Fibroblast of skin of left biceps (primary cell): ENCODE measurements at places on chromosomes 13 and 19.

DNA sequence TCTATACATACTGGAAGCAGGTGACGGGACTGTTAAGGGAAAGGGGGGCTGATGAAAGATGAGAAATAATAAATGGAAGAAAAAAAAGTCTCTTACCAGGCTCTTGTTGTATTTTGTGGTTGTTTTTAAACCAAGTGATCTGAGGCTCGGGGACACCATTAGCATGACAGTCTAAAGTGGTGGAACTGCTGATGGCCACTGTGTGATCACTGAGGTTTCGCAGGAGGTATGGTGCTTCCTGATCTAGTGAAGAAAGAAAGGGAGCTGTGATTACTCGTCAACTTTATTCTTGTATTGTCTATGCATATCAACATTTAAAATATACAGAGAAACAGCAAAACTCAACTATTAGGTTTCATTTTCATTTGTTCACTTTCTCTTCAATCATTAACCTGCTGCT, 110.1 kb downstream of the FLT1 start:
- no peak for DNase-seq

- no peak for DNase-seq
Observed at GRCh38 chr19:39845584-39845932, 621 bp downstream of the FBL start.

DNA sequence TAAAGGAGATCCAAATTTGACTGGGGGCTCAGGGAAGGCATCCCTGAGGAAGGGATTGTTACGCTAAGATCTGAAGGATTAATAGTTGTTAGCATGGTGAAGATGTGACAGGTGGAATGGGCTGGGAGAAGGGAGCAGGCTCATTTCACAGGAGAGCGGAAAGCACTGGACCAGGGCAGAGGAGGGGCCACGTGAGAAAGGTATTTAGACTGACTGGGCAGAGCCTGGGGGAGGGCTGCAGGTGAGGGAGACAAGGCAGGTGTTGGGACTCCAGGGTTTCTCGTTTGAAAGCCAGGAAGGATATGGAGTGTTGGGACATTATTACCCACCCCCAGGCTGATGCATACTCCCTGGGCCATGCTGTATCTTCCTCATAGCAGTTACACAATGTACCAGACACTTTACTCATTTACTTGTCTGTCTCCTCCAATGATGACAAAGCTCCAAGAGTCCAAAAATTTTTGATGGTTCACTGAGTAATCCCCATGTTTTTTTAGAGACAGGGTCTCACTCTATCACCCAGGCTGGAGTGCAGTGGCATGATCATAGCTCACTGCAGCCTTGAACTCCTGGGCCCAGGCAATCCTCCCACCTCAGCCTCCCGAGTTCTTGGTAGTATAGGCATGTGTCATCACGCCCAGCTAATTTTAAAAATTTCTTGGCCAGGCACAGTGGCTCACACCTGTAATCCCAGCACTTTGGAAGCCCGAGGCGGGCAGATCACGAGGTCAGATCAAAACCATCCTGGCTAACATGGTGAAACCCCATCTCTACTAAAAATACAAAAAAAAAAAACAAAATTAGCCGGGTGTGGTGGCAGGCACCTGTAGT, 2.3 kb downstream of the TRAPPC6A start:
- DNase-seq = no peak

DNA sequence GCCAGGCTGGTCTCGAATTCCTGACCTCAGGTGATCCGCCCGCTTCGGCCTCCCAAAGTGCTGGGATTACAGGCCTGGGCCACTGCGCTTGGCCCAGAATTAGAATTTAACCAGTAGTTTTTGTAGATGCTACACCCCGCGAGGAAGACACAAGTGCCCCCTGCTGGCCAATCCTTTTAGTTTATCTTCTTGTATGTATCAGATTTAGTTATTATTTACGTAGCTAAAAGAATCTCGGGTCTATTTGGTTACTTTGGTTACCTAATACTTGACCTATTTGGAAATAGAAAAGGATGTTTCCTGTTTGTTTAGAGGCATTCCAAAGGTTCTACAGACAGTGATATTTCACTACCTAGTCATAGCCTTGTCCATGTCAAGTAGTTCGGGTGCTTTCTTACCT, 22.0 kb downstream of the MUC16 start:
- no peak for DNase-seq

DNA sequence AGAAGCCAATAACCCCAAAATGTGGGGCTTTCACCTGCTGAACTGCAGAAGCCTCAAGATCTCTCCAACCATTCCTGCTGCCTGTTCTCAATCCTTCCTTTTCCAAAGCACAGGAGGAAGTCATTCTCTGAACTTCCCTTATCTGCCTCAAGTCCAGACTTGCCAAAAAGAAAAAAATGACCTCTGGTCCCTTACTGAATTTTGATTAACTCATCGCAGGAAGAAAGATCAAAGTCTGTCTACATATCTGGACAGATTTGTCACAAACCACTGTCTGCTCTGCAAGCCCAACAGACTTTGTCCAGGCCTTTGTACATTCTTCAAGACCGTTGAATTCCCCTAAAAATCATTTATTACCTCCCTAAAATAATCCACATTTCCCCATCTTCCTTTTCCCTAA, 126.5 kb upstream of the NBEA start:
- no peak for DNase-seq

- no peak for DNase-seq
Observed at GRCh38 chr19:47609906-47610894, 1.3 kb downstream of the BICRA start.

DNA sequence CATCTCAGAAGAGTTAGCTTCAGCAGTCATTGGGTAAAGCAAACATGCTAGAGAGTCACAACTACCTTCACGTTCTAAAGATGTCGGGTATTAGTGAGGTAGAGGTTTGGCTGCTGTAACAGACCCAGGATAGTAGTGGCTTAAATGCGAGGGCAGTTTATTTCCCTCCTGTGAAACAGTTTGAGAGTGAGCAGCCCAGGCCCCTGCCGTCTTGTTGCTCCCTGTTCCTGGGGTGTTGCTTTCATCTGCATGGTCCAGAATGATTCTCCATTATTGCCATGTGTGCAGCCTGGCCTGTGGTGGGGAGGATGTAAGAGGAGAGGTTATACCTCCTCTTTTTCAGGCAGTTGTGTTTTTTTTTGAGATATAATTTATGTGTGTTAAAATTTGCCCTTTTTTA, 63.7 kb downstream of the SIPA1L3 start:
- DNase-seq = no peak

DNA sequence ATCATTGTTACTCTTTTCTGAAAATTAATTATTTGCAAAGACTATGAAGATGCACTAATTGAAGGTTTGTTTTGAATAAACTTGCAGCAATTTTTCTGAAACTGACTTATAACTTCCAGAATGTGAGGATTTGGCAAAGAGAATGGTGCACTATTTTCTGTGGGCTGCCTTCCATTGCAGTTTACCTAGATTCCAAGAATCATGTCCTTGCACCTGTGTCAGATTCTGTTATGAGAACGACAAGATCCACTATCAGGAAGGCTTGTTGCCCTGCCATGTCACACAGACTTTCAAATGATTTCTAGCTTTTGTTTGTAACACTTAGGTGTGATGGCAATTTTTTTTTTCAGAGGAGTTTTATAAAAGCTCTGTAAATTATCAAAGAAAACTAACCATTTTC, 5.6 kb upstream of the SLAIN1 start:
- DNase-seq = no peak

DNA sequence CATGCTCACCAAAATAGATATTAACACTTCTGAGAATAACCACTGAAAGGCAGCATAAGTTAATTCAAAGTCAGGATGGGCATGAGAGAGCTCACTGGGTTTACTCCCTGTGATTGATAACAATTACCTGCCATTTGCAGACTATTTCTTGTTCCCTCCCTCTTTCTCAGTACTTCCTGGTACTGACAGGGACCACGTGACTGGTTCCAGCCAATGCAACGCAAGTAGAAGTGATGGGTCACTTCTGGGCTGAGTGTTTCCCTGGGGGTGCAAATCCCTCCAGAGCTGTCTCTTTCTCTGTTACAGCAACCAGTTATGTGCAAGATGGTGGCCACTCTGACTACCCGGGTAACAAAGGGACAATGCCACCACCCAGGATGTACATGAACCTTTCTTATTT, 118.8 kb downstream of the EFNB2 start:
- no peak for DNase-seq

- no peak for DNase-seq
Observed at GRCh38 chr19:7541828-7542443, 6.4 kb downstream of the PNPLA6 start.

GRCh38 chr13:32261567-32261966, 53.6 kb downstream of the ZAR1L start:
- peak; percentile 46 for DNase-seq

DNA sequence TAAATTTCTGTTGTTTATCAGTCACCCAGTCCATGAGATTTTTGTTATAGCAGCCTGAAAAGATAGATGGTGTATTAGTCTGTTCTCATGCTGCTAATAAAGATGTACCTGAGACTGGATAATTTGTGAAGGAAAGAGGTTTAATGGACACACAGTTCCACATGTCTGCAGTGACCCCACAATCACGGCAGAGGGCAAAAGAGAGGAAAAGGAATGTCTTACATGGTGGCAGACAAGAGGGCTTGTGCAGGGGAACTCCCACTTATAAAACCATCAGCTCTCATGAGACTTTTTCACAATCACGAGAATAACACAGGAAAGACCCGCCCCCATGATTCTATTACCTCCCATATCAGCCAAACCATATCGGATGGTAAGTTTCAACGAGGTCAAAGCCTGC, 309.2 kb downstream of the LIG4 start:
- no peak for DNase-seq

- no peak for DNase-seq
Observed at GRCh38 chr19:52703917-52704316, 30.9 kb downstream of the ZNF611 start.

- no peak for DNase-seq
Observed at GRCh38 chr13:88586263-88586662, 915.1 kb downstream of the SLITRK5 start.

DNA sequence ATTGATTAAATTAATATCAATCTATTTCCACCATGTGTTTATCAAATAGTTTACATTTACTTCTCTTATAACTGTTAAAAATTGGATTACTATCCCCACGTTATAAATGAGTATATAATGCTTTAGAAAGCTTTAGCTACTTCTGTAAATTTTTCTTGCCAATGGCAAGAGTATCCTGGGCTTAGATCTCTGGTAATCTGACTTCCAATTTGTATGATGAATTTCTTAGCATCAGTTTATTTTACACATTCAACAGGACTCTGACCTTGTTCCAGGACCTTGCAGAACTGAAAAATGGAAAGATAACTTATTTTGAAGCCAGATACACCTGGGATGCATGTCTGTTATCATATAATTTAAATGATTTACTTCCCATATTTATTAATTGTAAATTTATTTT, 2759.4 kb downstream of the PCDH9 start:
- DNase-seq = no peak

DNA sequence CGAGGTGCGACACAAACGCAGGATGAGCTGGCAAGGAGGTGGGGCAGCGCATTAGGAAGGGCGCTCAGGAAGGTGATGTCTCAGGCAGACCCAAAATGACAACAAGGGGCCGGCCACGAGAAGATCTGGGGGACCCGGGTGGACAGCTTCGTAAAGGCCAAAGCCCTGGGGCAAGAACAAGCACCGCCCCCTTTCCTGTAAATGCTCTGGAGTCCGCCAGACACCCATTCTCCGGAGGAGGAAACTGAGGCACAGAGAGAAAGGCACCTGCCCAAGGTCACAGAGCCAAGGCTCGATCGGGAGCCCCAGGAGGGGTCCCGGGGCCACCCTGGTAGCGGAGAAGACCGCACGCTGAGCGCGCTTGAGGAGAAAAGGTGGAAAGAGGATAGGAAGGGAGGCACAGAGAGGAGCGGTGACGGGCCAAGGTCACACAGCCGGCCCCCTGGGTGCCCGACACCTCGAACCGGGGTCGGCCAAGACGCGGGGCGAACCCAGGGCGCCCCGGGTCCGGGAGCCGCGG, 571 bp downstream of the SAFB2 start:
- no peak for DNase-seq

- no peak for DNase-seq
Observed at GRCh38 chr13:109091249-109091648, 461.8 kb downstream of the MYO16 start.

DNA sequence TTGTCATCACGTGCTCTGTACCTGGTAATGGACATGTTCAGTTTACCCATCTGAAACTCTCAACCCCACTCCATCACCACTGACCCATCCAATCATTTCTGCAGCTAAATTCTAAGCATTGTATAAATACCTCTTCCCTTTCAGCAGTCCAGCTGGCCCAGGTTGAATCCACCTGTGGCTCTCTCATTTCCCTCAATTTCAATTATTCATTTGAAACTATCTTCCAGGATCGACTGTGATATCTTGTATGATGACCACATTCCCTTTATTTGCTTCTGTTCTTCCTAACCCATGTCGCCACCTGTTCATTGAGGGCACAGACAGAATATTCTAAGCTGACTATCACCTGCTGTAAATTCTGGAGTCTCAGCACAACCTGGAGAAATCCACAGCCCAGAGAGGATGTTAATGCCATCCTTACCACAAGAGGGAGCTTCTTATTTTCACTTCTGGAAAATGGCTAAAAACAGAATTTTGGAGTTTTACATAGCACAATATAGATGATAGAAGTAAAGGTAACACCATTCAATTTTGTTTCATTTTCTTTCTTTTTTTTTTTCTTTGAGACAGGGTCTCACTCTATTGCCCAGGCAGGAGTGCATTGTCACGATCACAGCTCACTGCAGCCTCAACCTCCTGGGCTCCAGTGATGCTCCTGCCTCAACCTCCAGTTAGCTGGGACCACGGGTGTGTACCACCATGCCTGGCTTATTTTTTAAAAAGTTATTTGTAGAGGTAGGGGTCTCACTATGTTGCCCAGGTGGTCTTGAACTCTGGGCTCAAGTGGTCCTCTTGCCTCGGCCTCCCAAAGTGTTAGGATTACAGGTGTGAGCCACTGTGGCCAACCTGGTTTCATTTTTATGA, 38.6 kb downstream of the ZNF823 start:
- DNase-seq = no peak

- no peak for DNase-seq
Observed at GRCh38 chr19:38519168-38519567, 85.7 kb downstream of the RYR1 start.

GRCh38 chr19:9727644-9728043, 40.9 kb downstream of the ZNF846 start:
- DNase-seq = no peak

GRCh38 chr13:43054803-43055802, 31.7 kb downstream of the DNAJC15 start:
- peak; percentile 82 for DNase-seq

DNA sequence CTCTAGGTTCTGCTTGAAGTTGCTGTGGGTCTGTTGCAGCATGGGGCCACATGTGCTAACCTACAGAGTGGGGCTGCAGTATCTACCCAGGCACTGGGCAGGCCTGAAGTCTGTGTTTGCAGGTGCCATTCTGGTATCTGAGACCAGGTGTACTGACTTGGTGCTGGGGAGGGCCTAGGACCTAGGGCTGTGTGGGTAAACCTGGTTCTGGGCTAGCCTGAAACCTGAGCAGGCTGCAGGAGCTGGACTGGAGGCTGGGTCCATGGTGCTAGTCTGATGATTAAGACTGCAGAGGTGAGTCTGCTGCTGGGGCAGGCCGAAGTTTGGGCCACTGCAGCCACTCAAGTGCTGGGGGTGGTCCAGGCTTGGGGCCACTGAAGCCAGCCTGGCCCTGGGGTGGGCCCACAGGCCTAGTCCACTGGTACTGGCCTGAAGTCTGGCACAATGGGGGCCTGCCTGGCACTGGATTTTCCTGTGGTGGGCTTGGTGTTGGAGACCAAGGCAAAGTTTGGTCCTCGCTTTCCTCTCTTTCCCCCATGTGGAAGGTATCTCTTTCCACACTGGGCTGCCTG, 310.6 kb downstream of the NDFIP2 start:
- DNase-seq = no peak

- no peak for DNase-seq
Observed at GRCh38 chr13:43874504-43875092, 4.9 kb downstream of the CCDC122 start.

- no peak for DNase-seq
Observed at GRCh38 chr19:13103581-13104359, 1.1 kb upstream of the LYL1 start.
